ENCODE measurements at places on chromosomes 6 and 20.

- DNase-seq, result no peak
Measured at GRCh38 chr6:165562421-165563090, 100.5 kb downstream of the PDE10A start.

GRCh38 chr6:145842693-145843546 is 28.3 kb upstream of the FBXO30 start:
- no peak for DNase-seq

DNA sequence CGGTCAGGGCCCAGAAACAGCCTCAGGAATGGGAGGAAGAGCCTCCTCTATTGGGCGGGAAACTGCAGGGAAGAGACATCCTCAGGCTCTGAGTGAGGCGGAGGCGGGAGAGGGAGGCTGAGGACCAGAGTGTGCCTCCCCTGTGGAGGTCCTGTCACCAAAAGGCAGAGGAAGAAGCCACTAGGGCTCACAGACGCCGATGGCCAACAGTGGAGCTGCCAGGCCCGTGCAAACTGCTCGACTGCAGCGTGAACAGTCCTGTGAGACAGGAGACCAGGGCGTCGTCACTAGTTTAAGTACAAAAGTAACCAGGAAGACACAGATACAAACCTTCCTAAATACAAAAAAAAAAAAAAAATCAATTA is 82.7 kb downstream of the TAF4 start:
- DNase-seq, result no peak

GRCh38 chr20:4848041-4848440 is 126.3 kb downstream of the PRND start:
- no peak for DNase-seq

- no peak for DNase-seq
Measured at GRCh38 chr6:160036790-160037206, 67.9 kb downstream of the IGF2R start.

DNA sequence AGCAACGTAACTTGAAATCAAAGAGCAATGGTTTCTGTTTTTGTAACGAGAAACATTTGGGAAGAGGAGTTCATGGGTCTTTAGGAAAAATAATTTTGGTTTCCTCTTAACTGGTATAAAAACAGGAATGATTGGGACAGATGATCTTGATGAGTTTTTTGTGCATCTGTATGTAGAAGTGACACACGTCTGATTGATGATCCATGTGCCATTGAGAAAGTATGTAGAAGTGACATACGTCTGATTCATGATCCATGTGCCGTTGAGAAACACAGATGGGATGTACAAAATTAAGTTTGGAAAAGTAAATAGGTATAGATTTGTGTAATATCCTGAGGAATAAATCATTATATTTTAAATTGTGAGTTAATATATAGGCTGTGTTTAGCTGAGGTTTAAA is 2.1 kb downstream of the KIAA1586 start:
- DNase-seq, result no peak

DNA sequence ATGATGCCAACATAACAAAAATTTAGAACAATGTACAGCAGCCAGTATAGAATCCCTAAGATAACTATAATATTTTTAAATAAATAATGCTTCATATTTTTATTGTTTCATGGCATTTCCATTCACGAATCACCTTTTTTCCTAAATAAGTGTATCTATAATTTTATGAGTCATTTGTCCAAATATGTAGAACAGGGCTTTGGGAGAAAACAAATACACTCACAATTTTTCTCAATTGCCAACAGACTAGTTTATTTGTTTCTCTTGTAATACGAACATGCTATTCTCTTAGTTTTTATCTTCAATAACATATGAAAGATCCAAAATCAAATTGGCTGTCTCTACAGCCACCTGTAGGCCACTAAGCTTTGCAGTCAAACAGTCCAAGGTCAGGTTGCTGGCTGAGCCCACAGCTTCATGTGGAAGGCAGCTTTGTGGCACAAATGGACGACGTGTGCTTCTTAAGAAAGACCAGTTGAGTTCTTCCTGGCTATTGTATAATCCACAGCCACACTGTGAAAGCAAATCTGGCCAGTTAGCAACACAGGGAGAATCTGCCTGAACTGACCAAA is 29.0 kb downstream of the MKKS start:
- DNase-seq, result no peak

DNA sequence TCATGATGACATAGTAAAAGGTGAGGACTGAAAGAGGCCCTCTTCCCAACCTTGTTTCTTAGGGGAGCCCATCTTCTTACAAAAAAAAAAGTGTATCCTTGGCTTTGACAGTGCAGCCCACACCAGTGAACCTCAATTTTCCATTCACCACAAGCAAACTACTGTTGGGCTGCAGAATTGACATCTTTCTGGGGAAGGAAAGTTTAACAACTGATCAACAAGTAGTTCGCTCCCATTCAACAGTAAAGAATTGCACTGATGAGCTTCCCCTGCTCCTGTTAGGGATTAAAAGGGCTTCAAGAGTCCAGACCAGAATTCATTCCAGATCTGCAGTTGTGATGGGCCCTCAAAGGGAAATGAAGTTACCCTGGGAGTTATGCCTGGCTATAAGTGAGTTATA is 13.9 kb upstream of the CLIC5 start:
- DNase-seq, result no peak

Measured in activated CD4-positive, alpha-beta memory T cell treated with anti-CD3 and anti-CD28 coated beads for 36 hours (primary cell).